Activated CD8-positive, alpha-beta memory T cell treated with anti-CD3 and anti-CD28 coated beads for 1 hour (primary cell): ENCODE measurements at places on chromosomes 11 and 22.

DNA sequence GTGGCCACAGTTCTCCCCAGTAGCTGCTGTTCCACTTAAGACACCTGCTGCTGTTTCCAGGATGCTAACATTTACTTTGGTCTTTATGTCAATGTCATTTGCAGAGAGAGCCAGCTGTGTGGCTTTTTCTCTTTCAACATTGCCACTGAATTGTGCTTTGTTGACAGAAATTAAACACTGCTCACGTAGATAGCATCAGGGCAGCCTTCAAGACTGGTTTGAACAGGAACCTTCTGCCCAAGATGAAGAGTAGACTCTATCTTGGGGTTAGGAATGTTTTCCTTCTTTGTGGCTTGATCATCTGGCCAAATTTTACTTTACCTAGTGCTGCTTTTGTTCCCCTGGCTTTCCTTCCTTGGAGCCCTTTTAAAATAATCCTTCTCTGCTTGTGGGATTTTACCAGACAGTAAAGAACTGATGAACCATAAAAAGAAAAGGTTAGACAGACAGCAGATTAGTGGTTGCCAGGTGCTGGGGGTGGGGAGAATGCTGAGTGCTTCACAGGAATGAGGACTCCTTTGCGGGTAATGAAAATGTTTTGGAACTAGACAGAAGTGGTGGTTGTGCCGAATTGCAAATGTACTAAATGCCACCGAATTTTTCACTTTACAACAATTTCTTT lies 22.7 kb upstream of the XBP1 start:
- no peak for DNase-seq

- DNase-seq = no peak
These were observed 299.7 kb downstream of the TTC28 start for GRCh38 chr22:28379951-28380350.

DNA sequence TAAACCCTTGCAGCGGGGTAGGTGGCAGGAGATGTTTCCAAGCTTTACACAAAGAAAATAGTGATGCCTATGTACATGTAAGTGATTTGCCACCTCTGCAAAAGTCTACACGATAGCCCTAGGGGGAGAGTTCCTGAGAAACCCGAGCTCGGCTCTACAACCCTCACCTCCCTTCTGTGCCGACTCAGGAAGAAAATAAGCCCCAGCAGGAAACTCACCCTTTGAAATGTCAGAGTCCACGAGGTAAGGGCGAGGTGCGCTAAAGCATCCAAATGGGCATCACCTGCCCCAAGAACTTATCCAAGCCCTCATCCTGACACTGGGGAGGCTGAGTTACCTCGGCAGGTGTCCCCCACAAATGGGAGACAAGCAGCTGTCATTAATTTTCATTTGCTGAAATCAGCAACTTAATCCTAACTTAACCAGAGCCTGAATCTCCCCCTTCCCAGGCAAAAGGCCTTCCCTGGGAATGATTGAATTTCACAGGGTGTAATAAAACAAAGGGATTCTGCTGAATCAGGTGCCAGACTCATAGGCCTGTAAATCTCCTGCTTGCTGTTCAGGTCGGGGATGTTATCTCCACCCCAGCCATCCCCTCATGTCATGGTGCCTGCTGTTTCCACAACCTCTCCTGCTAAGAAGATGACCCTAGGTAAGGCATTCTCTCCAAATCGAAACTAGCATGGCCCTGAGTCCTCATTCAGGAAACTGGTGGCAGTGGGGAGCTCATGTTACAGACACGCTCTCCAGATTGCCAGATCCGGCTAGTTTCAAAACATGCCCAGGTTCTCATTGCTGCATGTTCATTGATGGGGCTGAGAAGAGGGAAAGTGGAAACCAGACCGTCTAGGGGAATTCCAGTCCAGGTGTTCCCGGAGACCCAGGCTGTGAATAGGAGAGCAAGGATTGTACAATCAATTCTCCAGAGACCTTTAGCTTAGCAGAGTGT lies 105.3 kb upstream of the KIRREL3 start:
- no peak for DNase-seq

DNA sequence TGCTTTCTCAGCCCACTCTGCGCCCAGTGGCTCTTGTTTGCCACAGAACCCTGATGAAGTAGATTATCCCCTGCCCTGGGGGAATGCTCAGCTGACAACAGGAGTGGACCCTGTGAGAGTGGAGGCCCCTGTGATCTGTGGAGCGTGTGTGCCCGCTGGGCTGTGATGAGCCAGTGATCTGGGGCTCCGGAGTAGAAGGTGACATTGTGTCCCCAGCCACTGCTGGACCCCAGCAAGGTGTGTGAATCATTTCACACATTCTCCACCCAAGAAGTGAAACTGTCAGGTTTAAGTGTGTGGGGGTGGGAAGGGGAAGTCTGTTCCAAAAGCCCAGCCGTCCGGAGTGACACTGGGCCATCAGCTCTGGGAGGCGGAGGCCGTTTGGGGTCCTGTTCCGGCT lies 33.1 kb upstream of the GRAMD4 start:
- no peak for DNase-seq

- DNase-seq = no peak
These were observed 620.1 kb upstream of the KIRREL3 start for GRCh38 chr11:127620671-127621070.

- no peak for DNase-seq
These were observed 1.2 kb downstream of the DGCR2 start for GRCh38 chr22:19120829-19121630.

GRCh38 chr22:39943953-39944872 lies 16.0 kb upstream of the TMA7B start:
- DNase-seq = no peak

DNA sequence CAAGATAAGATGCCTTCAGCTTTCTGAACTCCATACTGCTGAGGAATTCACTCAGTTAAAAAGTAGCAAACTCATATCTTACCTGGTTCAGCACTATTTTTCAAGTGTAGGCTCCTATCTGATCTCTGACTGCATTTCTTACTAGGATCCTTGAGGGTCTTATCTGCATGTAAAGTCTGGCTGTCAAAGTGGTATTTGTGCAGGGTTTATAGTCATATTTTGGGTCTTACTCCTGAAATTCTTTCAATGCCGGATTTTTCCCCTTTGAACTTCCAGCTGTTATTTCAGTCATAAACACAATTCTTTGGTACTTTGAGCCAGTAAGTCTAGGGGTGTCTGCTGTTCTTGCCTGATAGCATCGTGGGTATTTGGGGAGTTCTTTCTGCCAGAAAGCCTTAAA lies 25.3 kb upstream of the NOX4 start:
- DNase-seq = no peak

- no peak for DNase-seq
These were observed 11.3 kb downstream of the MYBPC3 start for GRCh38 chr11:47340980-47341775.

- no peak for DNase-seq
These were observed 131.0 kb downstream of the PLEKHA7 start for GRCh38 chr11:16883174-16883573.

GRCh38 chr11:71568704-71569349 lies 3.5 kb downstream of the KRTAP5-10 start:
- DNase-seq = no peak
